ENCODE measurements at places on chromosomes 11 and 22. TPM values are rescaled to one million over a fixed set of nuclear protein-coding genes. Genes with fewer than 3 reads are reported as not detected.

The TMEM258 gene
- polyA plus RNA-seq = 139 TPM

The PNPLA5 gene
- polyA plus RNA-seq = not detected

The VWCE gene
- polyA plus RNA-seq = 0.38 TPM

The TREH gene
- 0.17 TPM for polyA plus RNA-seq

The MMP10 gene
- not detected for polyA plus RNA-seq
